ENCODE measurements at places on chromosomes 2 and 18. TPM values are rescaled to one million over a fixed set of nuclear protein-coding genes. Genes with fewer than 3 reads are reported as not detected.

DNA sequence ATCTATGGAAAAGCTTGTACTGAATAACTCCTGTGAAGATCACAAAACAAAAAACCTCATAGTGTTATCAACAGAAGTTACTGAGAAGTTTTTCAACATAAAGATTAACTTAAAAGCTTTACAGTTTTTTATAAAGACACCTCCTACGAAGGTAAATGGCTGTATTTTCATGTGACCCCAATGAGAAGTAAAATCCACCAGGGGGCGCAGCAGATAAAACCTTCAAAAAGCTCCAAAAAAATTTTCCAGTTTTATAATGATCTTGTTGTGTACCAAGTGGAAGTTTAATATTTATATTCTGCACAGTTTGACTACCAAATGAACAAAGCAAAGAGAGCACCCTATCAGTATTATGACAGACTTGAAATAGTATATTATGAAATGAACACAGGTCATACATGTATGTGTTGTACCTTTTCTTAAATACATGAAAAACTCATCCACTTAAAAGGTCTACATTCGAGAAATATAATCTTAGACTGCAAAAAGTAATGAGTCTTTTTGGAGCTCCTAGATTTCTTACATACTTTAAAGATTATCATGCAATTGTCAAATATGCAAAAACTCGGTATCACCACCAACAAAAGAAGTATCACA lies 38.5 kb downstream of the PNO1 start:
- no peaks in the 10 kb centered on the region for H3K27me3 ChIP-seq
- no peaks in the 10 kb centered on the region for H3K4me1 ChIP-seq
- H3K27ac ChIP-seq = no peak overlapping the region
- H3K36me3 ChIP-seq = no peaks in the 10 kb centered on the region
- no peak overlapping the region for H3K4me3 ChIP-seq

DNA sequence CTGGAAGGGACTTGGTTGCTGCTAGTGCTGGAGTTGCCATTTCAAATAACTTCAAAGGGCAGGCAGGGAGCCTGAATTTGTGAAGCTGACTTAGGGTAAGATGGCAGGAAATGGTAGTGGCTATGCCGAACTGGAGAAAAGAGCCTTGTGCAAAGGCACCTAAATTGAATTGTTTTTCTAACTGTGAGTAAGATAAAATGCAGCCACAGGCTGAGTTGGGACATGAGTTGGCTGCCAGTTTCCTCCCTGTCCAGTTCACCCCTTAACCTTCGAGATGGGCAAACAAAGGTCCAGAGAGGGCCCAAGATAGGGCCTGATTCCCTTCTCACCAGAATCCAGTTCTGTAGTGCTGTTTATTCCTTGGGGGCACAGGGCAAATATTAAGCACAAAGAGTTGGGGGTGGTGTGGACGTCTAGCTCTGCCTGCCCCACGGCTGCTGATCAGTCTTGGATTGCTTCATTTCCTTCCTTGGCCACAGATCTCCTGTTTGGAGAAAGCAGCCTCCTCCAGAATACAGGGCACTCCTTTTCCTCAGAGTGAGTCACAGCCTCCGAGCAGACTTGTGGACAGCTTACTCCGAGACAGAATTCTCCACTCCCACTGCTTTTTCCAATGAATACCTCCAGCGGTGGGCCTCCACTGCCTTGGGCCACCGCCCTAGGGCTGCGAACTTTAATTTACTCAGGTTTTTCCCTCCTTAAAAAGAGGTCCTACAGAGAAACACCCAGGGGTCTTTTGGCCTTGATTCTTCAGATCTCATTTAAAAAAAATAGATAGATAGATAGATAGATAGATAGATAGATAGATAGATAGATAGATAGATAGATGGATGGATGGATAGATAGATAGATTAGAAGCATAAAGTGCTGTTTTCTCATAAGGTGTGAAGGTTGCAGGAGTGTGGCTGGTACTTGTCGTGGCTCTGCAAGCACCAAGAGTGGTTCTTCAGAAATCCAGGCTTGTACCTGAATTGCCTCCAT lies 18.4 kb upstream of the SLC20A1 start:
- H3K4me1 ChIP-seq = no peaks in the 10 kb centered on the region
- H3K27me3 ChIP-seq = no peaks in the 10 kb centered on the region
- peak overlapping the region; percentile 93 for H3K27ac ChIP-seq

DNA sequence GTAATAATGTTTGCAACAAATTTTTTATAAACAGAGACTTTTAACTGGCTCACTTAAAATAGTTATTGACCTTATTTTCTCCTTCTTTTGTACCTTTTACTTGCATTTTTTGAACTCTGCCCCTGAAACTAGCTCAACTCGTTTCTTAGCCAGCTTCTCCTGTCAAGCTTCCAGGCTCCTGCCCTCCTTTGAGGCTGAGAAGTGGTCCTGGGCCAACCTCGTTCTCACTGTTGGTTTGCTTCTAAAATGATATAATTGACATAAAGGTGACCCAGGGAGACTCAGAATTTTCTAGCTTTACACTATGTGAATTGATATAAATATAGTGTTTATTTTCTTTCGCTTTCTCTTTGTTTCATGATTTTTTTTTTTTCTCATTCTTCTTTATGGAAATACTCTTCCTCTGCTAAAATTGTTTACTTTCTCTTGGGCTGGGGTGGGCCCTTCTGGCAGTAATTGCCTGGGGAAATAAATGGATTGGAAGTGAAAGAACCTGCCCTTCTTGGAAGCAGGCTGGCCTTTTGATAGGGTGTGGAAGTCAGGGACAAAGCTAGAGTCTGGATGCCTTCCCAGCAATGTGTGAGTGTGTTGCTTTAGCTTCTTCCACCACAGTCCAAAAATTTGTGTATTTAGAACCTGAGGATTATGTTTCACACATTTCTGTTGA lies 30.7 kb downstream of the GPD2 start:
- no peaks in the 10 kb centered on the region for H3K27me3 ChIP-seq
- H3K27ac ChIP-seq = peak overlapping the region; percentile 68
- no peaks in the 10 kb centered on the region for H3K36me3 ChIP-seq
- peak; percentile 22 for DNase-seq
- peak overlapping the region; percentile 20 for H3K4me3 ChIP-seq

- H3K36me3 ChIP-seq = no peaks in the 10 kb centered on the region
- H3K27ac ChIP-seq = peak overlapping the region; percentile 79
- no peaks in the 10 kb centered on the region for H3K4me1 ChIP-seq
- no peak overlapping the region for H3K4me3 ChIP-seq
These were observed 14.1 kb upstream of the CHRNA1 start for GRCh38 chr2:174778085-174778981.

- no peak overlapping the region for H3K4me3 ChIP-seq
- H3K4me1 ChIP-seq = no peaks in the 10 kb centered on the region
- H3K27me3 ChIP-seq = no peaks in the 10 kb centered on the region
- H3K36me3 ChIP-seq = peaks cover 5% of the 10 kb centered on the region
- no peak overlapping the region for H3K27ac ChIP-seq
These were observed 7.5 kb downstream of the TRAPPC12 start for GRCh38 chr2:3387011-3387410.

DNA sequence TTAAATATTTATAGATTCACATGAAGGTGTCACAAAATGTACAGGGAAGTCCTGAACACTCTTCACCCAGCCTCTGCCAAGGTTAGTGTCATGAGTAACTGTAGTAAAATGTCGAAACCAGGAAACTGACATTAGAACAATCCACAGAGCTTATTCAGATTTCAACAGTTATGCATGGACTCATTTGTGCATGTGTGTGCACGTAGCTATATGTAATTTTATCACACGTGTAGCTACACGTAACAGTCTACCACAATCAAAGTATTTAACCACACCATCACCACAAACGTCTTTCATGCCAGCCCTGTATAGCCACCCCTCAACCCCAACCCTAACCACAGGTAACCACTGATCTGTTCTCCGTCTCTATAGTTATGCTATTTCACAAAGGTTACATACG lies 211.7 kb upstream of the REV1 start:
- H3K36me3 ChIP-seq = no peaks in the 10 kb centered on the region
- H3K4me3 ChIP-seq = no peak overlapping the region
- no peaks in the 10 kb centered on the region for H3K27me3 ChIP-seq
- DNase-seq = no peak

- no peaks in the 10 kb centered on the region for H3K4me1 ChIP-seq
- H3K27ac ChIP-seq = no peak overlapping the region
- H3K36me3 ChIP-seq = no peaks in the 10 kb centered on the region
These were observed 52.1 kb downstream of the NFATC1 start for GRCh38 chr18:79447703-79448367.

DNA sequence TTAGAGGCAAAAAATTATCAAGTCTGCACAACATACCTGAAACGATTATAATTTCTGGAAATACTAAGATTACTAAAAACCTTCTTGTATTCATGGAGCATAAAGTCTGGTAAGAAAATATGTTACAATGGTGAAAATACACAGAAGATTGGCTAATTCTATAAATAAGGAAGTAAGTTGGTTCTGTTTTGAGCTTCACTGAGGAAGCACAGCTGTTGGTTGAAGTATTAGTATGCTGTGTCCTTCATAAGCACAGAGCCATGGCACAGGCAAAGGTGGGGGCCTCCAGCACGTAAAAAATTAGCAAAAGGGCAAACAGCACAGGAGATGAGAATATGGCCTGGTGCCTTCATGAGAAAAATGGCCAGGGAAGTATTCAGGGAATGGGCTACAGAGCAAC lies 40.4 kb upstream of the ANKRD62 start:
- no peak overlapping the region for H3K4me3 ChIP-seq
- no peaks in the 10 kb centered on the region for H3K36me3 ChIP-seq
- no peaks in the 10 kb centered on the region for H3K27me3 ChIP-seq

GRCh38 chr18:23570912-23571504 lies 15.3 kb downstream of the NPC1 start:
- no peak for DNase-seq
- peaks cover 3% of the 10 kb centered on the region for H3K4me1 ChIP-seq
- H3K27ac ChIP-seq = no peak overlapping the region
- no peak overlapping the region for H3K4me3 ChIP-seq
- no peaks in the 10 kb centered on the region for H3K36me3 ChIP-seq

DNA sequence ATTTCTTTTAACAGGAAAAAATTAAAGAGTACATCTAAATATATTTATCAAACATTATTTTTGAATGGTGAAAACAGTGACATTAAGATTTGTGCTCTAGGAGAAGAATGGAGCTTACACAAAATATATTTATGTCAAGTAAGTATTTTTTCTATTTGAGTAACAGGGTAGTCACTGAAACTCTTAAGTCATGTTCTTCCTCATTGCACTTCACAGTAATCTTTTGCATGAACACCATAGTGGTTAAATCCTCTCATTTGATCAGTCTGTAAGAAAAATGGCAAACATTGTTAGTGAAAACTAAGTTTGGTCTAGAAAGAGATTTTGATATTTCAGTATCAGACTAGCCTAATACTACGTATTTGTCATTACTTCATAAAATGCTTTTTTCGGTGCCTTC lies 8.1 kb downstream of the GMCL1 start:
- no peak for DNase-seq
- no peak overlapping the region for H3K4me3 ChIP-seq
- no peaks in the 10 kb centered on the region for H3K4me1 ChIP-seq
- no peaks in the 10 kb centered on the region for H3K36me3 ChIP-seq

DNA sequence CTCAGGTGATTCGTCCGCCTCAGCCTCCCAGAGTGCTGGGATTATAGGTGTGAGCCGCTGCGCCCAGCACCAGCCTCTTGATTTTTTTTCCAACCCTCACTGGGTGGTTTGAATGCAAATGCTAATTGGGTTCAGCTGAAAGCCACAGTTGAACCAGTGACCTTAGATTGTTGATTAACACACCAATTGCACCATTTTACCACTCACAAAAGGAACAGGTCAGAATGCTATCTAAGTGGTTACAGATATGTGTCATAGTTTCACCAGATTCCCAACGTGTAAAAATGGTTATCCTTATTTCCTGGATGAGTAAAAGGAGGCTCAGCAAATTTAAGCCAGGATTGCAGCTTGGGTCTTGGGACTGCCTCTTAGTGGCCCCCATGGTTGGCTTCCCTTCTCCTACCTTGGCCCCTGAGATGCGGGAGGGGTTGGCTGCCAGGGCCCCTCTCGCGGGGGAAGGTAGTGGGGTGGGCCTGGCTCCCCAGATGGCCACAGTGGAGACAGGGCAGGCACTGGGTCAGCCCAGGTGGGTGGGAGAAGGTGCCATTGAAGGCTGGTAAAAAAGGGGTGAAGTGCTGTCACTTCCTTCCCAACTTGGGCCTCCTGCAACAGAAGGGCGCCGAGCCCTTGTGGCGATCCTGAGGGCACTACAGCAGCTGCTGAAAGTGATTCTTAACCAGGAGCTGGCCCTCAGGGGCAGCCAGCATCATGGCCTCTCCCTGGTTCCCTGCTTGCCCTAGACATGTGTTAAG lies 164.9 kb upstream of the HAAO start:
- no peaks in the 10 kb centered on the region for H3K27me3 ChIP-seq
- H3K27ac ChIP-seq = peak overlapping the region; percentile 92
- no peak overlapping the region for H3K4me3 ChIP-seq
- DNase-seq = no peak
- peaks cover 19% of the 10 kb centered on the region for H3K4me1 ChIP-seq

GRCh38 chr2:135004005-135004746 lies 43.1 kb downstream of the MAP3K19 start:
- H3K4me1 ChIP-seq = no peaks in the 10 kb centered on the region
- no peaks in the 10 kb centered on the region for H3K36me3 ChIP-seq

DNA sequence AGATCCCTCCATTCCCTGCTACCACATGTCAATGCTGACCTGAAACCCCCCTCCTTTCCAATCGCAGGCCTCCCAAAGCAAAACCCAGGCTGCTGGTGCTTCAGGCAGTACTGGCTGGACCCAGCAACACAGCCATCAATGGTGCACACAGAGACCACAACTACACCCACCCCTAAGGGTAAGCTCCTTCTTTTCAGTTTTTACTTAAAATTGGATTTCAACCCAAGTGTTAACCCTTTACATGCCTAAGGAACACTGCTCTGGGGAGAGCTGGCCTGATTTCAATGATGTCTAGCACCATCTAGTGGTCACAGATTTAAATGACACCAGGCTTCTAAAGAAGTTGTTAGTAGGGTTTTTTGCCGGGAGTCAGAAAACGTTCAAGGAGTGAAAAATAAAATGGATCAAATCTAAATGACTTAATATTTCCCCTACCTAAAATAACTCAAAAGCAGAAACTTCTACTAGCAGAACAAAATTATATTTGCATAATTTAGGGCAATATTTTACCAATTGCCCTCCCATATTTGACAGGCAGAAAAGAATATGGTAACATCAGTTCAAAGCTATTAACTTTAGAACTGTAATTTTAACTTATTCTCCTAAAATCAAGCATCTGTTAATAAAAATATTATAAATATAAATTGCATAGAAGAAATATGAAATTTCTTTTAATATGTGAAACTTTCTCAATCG lies 24.6 kb downstream of the FECH start:
- no peaks in the 10 kb centered on the region for H3K4me1 ChIP-seq
- DNase-seq = no peak
- H3K36me3 ChIP-seq = no peaks in the 10 kb centered on the region

DNA sequence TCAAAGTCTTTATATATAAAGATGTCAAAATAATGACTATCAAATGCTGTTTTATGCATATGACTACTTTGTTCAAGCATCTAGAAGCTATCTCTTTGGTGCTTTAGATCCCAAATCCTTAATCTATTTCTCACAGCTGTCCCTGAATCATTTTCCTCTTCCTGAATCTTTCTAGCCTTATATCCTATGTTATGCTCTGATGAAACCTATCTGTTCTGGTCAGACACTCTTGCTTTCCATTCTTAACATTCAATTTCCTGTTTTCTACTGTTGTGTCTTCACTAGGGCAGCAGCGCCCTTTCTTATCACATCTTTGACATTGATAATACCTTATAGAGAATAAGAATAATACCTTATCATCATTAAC lies 6.3 kb upstream of the PARD3B start:
- no peaks in the 10 kb centered on the region for H3K27me3 ChIP-seq
- no peak overlapping the region for H3K27ac ChIP-seq
- H3K4me3 ChIP-seq = no peak overlapping the region
- no peaks in the 10 kb centered on the region for H3K36me3 ChIP-seq
- DNase-seq = no peak

The ZBTB7C gene
- total RNA-seq = 6.1 TPM

The OTX1 gene
- not detected for total RNA-seq

The HRH4 gene
- total RNA-seq = not detected

The LAMA3 gene
- 43.4 TPM for total RNA-seq

Data from breast epithelium (tissue), 4 donors.